ENCODE measurements at places on chromosomes 1 and 21.

- no peak for DNase-seq
Measured at GRCh38 chr1:6332821-6333220, 60.7 kb downstream of the ACOT7 start.

GRCh38 chr1:205921570-205921909 is 21.7 kb downstream of the SLC26A9 start:
- no peak for DNase-seq

DNA sequence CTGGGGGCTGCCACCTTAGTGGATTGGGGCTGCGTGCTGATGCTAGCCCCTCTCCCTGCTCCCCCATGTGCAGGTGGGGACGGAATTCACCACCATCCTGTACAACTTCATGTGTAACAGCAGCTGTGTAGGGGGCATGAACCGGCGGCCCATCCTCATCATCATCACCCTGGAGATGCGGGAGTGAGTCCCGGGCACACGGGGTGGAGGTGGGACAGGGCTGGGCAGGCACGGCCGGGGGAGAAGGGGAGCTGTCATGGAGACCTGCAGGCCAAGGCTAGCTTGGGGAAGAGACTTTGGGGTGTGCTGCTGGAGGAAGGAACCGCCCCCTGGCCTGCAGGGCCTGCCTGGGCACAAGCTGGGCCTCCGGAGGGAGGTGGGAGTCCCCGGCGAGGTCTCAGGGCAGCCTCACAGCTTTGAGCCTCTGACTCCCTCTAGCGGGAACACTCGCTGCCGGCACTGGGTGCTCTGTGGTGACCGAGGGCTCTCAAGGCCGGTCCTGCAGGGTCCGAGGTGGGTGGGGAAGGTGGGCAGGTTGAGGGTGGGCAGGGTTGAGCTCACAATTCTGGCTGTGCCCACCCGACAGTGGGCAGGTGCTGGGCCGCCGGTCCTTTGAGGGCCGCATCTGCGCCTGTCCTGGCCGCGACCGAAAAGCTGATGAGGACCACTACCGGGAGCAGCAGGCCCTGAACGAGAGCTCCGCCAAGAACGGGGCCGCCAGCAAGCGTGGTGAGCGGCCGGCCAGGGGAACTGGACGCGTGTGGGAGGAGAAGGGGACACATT is 25.0 kb upstream of the CCDC27 start:
- DNase-seq: no peak

DNA sequence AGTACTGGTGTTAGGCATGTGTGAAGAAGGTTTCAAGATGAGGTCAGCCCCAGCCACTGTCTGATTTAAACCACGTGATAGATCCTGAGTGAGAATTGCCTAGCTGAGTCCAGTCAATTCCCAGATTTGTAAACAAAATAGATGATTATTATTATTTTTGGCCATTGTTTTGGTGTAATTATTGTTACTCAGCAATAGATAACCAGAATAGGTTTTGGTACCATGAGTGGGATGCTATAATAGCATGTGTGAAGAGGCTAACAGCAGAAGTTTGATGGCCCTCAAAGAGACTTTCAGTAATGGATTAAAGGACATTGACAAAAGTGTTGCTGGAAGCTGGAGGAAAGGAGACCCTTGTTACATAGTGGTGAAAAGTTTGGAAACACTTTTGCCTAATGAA is 214.8 kb downstream of the BACH1 start:
- DNase-seq: no peak

DNA sequence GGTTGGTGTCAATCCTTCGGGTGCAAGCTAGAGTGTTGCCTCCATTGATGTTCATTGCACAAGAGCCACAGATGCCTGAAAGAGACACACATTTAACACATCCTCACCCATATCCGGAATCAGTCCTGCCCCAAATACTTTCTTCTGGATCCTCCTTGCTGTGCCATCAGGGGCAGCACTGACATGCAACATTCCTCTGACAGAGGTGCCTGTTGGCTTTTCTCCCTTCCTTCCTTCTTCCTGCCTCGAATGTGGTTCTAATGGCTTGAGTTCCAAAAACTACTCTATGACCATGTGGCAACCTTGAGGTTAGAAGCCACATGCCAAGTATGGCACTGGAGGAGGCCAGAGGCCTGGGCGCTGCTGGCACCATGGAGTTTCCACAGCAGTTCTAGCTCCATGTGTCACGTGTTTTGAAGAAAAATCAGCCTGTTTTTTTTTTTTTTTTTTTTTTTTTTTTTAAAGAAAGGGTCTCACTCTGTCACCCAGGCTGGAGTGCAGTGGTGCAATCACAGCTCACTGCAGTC is 17.0 kb upstream of the ATP13A2 start:
- DNase-seq: no peak

- no peak for DNase-seq
Measured at GRCh38 chr21:32140604-32141317, 138.1 kb downstream of the MIS18A start.

DNA sequence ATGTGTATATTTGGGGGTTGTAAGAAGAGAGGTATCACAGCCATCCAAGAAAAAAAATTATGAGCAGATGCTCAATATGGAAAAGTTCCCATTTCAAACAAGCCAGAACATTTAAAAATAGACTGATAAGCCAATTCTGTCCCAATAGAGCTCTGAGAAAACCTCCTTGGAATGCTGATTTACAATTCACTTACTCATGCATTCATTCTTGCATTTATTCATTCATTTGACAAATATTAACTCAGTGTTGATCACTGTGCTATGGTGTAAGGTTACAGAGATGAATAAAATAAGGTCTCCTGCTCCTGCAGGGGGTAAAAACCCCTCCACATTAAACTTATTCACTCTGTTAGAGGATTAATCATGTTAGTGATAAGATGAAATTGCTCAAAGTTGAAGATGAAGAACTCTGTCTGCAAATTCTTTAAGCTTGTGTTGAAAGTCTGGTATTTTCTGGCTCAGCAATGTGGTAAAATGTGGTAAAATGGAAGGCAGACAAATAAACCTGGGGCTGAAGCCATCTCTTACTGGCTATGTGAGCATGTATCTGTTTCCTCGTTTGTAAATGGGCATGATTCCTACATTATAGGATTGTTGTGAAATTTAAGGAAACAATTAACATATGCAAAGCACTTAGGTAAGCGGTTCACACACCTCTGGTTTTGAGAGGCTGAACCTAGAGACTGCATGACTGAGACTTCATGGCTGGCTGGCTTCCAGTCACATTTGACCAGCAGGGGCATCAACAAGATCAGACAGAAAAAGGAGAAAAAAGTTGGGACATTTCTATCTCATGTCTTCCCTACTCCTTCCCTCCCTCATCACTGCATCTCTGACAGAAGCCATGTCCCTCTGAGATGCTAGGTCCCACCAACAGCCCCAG is 45.0 kb upstream of the DAB1 start:
- peak; percentile 86 for DNase-seq

- no peak for DNase-seq
Measured at GRCh38 chr21:45292399-45293219, 4.9 kb upstream of the POFUT2 start.

- DNase-seq: no peak
Measured at GRCh38 chr1:111998332-111998731, 8.9 kb upstream of the KCND3 start.

DNA sequence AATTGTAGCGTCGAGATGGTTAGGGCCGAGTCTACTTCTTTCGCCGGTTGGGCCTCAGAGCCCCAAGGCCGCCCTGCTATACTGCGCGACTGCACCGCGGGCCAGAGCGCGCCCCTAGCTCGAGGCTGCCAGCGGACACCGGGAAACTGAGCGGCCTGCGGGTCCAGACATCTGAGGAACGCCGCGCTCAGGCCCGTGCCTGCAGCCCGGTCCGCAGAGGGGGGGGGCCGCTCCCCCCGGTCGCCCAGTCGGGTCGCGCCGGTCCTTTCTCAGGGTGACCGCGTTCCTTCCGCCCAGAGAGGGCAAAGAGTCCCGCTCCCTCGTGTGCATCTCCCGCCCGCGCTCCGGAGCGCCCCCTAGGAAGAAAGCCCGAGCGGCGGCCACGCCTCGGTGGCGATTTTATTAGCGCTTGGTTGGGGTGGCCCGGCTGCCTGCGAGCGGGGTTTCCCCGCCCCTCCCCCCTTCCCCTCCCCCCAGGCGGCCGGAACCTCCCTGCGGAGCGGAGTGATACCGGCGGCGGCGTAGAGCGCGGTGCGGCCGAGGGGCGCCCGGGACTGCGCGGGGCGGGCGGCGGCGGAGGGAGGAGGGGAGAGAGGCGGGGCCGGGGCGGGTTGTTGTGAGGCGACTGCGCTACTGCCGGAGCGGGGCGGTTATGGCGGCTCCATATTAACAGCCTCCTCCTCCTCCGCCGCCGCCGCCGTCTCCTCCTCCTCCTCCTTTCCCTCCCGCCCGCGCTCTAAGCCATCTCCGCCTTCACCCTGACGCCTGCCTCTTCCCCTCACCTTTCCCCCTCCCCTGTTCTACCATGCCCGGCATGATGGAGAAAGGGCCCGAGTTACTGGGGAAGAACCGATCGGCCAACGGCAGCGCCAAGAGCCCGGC is at the start of gene RCOR3:
RCOR3 (plus strand) TSS at position 611 of the 882 bp plus-strand sequence; CDS start at position 806, 195 bp downstream.
- DNase-seq: no peak

GRCh38 chr1:225461533-225462428 is 33.9 kb upstream of the LBR start:
- DNase-seq: no peak

DNA sequence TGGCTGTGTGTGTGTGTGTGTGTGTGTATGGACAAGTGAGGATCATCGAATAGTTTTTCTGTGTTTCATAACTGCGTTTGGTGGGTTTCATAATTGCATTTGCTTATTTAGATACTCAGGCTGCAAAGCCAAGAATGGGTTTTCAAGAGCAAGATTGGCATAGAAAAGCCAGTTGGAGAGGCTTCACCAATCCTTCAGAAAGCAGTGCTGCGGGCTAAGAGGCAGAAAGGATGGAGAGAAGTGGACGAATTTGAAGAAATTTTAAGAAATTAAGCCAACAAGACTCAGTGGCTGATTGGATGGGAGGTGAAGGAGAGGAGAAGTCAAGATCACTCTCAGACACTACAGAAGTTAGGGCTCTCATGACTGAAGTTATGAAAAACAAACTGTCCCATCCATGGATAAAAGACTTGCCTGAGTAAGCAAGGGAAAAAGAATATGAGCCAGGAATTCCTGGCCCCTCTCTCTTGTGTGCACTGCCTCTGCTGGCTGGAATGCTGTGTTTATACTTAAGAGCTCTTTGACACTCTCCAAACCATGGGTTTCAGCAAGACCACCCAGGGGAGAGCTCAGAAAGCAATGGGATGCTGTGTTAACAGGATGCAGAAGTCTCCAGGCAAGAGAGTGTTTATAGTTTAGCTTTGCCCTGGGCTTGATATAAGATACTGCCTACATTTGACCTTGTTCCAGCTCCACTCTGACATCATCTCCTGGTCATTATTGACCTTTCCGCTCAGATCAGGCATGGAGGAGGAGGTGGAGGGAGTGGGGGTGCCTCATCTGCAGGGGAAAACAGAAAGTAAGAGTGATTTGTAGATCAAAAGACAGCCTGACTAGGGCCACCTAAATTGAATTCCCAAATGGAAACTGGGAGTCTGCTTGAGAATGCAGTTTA is 232.0 kb upstream of the PLXNA2 start:
- DNase-seq: no peak

GRCh38 chr1:165411396-165411795 is 33.5 kb downstream of the RXRG start:
- DNase-seq: no peak

DNA sequence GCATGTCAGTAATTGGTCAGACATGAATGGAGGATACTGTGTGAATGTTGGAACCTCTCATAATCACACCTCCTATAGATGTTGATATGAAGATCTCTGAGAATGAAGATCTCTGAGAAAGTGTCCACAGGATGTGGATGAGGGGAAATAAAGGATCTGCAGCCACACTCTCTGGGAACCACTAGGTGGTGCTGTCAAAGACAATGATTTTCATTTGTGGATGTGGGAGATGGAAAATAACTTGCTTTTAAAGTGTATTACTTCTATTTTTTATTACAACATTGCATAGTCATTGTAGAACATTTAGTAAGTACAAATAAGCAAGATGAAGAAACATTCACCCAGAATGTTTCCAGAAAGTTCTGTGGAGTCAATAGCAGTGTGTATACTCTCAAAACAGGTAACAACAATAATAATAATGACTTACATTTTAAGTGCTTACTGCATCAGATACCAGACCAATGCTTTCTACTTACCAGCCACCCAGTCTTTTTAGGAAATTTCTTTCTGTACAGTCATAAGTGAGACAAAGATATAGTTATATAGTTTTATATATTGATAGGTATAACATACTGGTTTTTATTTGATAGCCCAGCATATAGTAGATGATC is 128.2 kb downstream of the ATG4C start:
- no peak for DNase-seq

DNA sequence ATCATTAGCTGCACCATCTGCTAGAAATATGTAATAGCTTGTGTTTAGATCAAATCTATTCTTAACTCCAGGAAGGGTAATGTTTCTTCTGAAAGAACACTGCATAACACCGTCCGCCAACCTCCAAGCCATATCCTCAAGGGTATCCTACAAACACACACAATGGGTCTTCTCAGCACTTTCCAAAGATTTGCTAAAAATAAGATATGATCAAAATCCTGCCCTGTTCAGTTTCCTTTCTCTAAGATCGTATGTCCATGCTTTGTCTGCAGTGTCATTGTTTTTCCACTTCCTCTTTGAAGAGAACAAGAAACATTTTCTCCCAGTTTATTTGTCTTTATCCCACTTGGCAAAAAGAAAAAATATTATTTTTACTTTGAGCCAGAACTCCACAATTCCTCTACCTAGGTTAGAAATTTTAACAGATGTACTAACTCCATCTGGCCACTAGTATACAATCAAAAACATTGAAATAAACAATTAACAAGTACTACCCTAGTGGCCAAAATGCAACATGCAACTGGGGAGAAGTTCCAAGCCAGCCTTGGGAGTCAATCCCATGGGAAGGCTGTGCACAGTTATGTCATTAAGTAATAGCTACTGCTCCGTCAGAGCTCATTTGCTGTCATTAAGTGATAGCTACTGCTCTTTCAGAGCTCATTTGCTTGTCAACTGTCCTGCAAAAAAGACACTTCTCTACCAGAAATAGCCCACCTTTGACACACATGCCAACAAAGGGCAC is 37.8 kb downstream of the FRRS1 start:
- DNase-seq: no peak

- no peak for DNase-seq
Measured at GRCh38 chr1:31584869-31585735, 8.8 kb downstream of the TINAGL1 start.

- no peak for DNase-seq
Measured at GRCh38 chr1:184945678-184946412, 28.5 kb downstream of the NIBAN1 start.

GRCh38 chr1:220028346-220028895 is 17.9 kb downstream of the EPRS1 start:
- no peak for DNase-seq

GRCh38 chr1:25003457-25004190 is 73.5 kb upstream of the RUNX3 start:
- no peak for DNase-seq

All from GM04503 (cell line).